ENCODE measurements at places on chromosomes 5 and 9.
A peak's percentile ranks its signal among the peaks of the same experiment; 100 is the strongest.

- DNase-seq, result no peak
Measured at GRCh38 chr5:52837591-52838001, 49.9 kb downstream of the ITGA1 start.

GRCh38 chr5:113505181-113505580 is 8.3 kb upstream of the YTHDC2 start:
- DNase-seq, result no peak

DNA sequence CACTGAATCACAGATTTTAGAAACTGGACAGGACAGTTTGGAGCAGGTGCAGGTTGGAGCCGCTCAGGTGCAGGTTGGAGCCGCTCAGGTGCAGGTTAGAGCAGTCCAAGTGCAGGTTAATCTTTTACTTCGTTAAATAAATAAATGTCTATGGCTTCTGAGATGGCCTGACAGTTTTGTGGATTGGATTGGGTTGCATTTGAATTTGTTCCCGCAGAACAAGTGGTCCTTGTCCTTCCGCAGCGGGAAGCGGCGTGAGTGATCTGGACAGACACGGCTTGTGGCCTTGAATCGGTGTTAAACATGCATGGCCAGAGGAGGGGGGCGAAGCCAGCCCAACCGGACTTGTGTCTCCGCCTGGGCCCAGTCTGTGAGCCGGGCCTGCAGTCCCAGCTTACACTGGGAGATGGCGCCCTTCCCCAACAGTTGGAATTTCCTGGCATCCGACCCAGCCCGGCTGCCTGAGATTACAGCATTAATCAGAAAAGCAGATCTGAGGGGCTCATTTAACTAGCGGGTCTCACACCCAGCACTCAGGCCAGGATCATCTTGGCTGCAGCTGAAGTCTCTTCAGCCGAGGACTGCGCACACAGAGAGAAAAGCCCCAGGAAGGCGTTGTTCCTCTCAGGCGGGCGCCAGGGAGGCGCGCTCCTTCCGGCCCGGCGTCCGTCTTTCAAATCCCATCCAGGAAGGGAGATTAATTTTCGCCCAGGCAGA is 1.5 kb upstream of the OLFM1 start:
- DNase-seq, result no peak

DNA sequence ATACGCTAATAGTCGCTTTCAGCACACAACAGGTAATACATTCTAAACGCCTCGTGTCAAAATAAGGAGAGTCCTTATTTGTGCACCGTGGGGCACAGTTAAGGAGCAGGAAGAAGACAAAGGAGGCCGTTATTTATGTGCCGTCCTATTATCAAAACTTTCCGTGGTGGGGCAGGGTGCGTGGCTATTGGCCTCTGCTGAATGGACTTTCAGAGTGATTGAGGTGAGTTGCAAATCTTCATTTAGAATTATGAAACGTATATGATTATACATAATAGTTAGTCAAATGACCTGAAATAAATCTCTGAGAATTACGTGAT is 833 bp downstream of the C5orf24 start:
- no peak for DNase-seq

DNA sequence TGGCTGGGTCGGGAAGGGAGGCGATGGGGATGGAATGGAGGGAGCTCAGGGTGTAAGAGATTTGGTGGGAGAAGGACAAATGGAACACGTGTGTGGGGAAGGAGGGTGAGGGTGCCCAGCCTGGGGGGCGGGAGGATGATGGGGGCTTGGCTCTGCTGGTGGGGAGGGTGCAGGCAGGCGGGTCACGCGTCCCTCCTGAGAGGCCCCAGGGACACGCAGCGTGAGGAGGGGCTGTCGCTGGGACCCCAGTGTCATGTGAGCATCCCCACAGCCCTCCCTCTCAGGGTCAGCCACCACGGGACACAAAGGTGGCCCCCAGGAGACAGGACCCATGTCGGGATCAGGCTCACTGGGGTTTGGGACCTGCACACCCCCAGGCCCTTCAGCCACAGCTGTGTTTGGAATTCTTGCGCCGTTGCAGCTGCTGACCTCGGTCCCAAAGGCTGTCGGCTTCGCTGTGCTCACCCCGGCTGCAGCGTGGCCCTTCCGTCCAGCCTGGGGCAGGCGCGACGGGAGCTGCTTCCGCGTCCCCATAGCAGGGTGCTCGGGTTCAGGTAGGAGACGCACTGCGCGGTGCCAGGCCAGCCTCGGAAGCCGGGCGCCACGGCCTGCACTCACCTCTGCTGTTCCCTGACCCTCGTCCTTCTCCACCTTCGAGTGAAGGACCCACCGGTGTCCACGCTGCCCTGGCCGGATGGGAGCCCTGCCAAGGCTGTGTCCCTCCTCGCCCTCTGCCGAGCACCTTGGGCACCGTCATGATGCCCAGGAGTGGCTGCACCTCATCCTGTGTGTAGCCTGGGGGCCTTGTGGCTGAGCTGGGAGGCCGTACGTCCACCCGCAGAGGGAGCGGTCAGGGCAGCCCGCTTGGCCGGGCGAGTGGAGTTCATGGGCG is 5.4 kb downstream of the SLC6A19 start:
- DNase-seq, result no peak

- no peak for DNase-seq
Measured at GRCh38 chr9:108311745-108312144, 544.0 kb downstream of the ACTL7B start.

DNA sequence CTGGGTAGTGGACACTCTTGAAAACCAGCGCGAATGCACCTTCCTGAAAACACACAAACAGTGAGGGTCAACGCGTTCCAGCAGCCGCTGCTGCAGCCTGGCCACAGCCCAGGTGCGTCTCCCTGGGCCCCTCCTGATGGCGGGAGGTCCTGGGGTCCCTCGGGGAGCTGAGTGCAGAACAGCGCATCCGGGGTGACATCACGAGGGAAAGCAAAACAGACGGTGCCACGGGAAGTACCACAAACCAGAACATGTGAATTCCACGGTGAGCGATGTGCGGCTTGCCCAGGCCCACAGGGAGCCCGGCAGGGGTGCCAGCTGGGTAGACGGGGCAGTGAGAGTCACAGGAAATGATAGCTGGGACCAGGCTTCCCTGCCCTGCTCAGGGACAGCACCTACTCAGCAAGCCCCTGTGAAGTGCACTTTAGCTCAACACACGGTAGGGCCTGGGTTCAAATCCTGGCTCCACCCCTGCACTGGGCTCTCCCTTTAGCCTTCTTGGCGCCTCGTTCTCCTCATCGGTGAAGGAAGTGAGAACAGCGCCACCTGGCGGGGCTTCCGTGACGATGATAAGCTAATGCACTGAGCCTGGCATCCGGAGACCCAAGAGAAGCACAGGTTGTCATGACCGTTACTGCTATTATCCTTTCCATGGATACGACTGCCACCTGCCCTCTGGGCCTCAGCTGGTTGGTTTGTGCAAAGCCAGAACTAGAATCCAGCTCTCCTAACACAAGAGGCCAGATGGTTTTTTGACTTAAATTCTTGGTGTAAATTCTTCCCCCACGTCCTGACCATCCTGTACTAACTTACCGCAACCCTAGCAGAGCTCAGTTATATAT is 24.6 kb downstream of the GFPT2 start:
- DNase-seq, result no peak

DNA sequence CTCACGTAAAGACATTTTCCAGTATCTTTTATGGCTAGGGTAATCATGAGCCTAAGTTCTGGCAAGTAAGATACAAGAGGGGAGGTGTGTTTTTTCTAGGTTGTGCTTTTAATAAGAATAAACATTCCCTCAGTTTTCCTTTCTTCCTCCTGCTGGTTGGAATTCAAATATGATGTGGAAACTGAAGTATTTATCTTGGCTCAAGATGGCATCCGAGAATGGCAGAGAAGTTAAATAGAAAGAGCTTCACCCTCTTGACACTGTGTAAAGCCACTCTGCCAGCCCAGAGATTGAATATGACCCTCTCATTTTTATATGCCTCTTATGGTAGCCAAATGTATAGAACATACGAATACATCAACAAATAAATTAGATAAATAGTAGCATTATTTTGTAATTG is 438.4 kb downstream of the ISL1 start:
- no peak for DNase-seq

DNA sequence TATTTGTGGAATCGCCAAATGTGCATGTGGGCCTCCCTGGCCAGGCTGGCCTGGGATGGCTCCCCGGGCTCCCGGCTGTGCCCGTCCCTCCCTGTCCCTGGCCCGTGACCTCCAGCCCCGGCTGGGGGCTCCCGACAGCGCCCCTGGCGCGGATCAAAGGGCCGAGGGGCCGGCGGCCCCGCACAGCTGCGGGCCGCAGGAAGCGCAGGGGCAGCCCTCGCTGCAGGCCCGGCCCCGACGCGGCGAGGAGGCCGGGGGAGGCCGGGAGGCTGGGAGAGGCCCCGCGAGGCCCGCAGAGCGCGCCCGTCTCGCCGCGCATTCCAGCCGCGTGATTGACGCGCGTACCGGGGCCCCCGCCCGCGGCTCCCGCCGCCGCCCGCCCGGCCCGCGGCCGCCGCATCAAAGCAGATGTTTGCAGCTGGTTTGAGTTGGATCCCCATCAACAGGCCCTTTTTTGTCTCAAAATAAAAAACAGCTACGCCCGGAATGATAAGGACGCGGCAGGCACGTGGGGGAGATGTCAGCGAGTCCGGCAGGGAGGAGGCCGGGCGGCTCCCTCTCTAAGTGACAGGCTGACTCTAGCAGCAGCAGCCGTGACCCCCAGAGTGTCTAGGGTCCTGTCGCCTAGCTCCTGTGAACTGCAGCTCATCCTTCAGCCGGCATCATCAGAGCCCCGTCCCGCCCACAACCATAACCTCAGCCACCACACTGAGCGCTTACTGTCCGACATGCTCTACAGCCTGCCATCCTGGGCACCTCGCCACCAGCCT is 69.4 kb downstream of the LMX1B start:
- DNase-seq, result no peak

- no peak for DNase-seq
Measured at GRCh38 chr9:125831054-125831453, 83.9 kb downstream of the PBX3 start.

- no peak for DNase-seq
Measured at GRCh38 chr9:108963459-108964143, 29.4 kb downstream of the ABITRAM start.

GRCh38 chr5:172266071-172266675 is 17.4 kb downstream of the UBTD2 start:
- DNase-seq, result no peak

DNA sequence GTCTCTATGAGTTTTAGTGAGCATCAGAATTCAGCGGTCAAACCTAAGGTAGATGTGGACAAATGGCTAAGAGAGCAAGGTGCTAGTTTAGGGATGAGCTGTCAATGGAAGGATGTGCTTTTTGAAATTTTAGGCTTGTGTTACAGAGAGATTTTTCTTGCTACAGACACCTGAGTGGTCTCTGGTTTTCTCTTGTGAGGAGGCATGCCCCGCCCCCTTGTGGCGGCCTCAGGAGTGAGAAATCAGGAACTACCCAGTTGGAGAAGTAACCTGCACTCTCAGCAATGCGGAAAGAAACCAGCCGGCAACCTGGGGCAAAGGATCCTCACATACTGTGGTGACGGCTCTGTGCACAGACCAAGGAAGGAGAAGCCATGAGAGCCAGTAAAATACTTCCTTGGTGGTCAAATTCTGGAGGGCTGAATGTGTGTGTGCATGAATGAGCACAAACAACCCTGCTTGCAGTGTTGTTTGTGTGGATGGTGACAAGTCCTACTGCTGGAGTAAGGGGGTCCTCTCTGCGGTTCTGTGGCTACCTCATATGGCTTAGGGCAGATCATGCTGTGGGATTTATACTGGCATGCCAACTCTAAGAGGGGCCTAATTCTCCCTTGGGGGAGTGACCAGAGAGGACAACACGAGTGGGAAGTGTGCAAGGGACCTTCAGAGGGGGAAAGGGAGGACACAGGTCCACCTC is 16.7 kb upstream of the HSD17B4 start:
- no peak for DNase-seq

- peak; percentile 20 for DNase-seq
Measured at GRCh38 chr5:141692919-141693725, 11.1 kb upstream of the ARAP3 start.

- no peak for DNase-seq
Measured at GRCh38 chr5:173804579-173804978, 83.6 kb upstream of the CPEB4 start.

DNA sequence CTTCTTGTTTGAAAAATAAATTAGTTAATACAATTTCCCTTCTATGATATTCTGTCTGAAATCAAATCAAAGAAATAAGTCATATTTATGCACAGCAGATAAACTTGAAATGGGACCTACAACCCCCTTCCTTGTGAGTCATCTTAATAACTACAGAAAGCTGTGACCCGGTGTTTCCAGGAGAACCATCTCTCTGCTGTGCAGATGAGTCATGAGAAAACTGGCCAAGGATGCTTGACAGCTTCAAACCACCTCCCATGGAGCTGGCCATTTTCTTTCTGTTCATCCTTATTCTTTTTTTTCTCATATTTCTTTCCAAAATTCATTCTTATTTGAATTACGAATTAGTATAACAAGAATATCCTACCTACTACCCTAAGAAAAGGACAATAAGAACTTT is 43.4 kb upstream of the NR4A3 start:
- DNase-seq, result no peak

DNA sequence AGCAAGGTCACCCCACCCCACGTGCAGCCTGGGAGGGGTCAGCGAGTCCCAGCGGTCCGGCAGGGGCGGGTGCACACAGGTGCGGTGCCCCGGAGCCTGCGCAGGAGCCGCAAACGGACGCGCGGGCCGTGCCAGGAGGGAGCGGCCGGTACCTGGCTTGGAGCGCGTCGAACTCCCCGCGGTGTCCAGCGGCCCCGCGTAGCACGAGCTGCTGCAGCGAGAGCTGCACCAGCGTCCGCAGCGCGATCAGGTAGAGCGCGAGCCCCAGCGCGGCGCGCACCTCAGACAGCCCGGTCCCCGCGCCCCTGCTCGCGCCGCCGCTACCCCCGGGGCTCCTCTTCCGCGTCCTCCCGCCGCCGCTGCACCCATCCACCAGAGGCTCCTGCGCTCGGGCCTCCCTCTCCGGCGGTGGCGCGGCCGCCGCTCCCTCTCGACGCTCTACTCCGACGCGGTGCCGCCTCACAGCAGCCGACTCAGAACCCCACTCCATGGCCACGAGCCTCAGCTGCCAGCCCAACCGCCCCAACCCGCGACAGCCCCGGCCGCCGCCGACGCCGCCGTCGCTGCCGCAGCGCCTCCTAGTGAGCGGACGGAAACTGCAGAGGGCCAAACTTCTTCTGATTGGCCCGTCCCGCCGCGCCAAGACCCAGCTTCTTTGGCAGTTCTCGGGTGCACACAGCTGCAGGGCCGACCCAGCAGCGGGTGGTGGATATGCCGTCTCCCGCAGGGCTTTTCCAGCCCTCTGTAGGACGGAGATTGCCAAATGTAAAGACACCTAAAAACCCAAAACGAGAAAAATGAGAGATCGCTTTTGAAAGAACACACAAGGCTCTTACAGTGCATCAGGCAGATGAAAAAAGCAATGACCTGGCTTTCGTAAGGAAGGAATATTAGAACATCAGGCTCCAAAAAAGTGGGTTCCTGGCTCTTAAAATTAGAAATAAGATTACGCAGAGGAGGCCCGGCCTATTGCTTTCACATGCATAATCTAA is at the start of gene ERMP1:
Gene ERMP1, minus strand, starts transcription at position 580 of the 992 bp plus-strand sequence. Its CDS starts 90 bp downstream, at position 490.
- peak; percentile 67 for DNase-seq

GRCh38 chr9:31347082-31347617 is 1037.3 kb upstream of the ACO1 start:
- DNase-seq, result no peak

DNA sequence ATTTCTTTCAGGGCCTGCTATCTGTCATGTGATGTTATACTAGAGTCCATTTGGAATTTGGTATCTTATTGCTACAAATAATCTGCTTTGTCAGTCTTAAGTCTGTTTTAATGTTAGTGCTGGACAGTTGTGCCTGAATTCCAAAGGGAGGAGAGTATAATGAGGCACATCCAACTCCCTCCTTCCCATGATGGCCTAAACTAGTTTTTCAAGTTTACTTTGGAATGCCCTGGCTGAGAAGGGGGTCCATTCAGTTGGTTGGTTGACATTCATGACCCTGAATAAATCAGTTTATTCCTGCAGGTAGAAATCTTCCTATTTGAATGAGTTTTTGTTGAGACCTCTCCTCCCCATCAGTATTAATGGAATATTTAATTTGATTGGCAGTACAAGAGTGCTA is 9.4 kb upstream of the LRRTM2 start:
- DNase-seq, result no peak

Measured in T1000 (cell line).